Esophagus squamous epithelium (tissue), 5 donors: ENCODE measurements at places on chromosomes 6 and 20. TPM values are rescaled to one million over a fixed set of nuclear protein-coding genes. Genes with fewer than 3 reads are reported as not detected.
A peak's percentile ranks its signal among the peaks of the same experiment; 100 is the strongest.

Gene GLP1R
- under 0.01 TPM for total RNA-seq

DNA sequence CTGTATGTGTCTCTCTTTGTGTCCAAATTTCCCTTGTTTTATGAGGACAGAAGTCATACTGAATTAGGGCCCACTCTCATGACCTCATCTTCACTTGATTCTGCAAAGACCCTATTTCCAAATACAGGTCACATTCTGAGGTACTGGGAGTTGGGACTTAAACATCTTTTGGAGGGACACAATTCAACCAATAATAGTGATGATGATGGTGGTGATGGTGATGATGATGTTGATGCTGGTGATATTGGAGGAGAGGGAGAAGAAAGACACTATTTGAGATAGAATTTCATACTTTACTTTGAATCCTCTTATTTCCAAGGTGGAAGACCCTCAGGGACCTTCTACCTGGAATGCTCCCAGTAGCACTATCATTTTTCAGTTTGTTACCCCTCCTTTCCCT lies 21.2 kb upstream of the KCNK5 start:
- H3K4me1 ChIP-seq, result no peaks in the 10 kb centered on the region
- no peak for DNase-seq
- no peaks in the 10 kb centered on the region for H3K36me3 ChIP-seq
- H3K27me3 ChIP-seq, result no peaks in the 10 kb centered on the region
- no peak overlapping the region for H3K27ac ChIP-seq

GRCh38 chr6:109781001-109781400 lies 89.9 kb downstream of the FIG4 start:
- peaks cover 21% of the 10 kb centered on the region for H3K36me3 ChIP-seq
- peaks cover 7% of the 10 kb centered on the region for H3K4me1 ChIP-seq
- no peak for DNase-seq
- no peak overlapping the region for H3K4me3 ChIP-seq
- no peak overlapping the region for H3K27ac ChIP-seq

GRCh38 chr6:90072935-90073464 lies 178.7 kb downstream of the GJA10 start:
- DNase-seq, result no peak
- peaks cover 3% of the 10 kb centered on the region for H3K4me1 ChIP-seq

DNA sequence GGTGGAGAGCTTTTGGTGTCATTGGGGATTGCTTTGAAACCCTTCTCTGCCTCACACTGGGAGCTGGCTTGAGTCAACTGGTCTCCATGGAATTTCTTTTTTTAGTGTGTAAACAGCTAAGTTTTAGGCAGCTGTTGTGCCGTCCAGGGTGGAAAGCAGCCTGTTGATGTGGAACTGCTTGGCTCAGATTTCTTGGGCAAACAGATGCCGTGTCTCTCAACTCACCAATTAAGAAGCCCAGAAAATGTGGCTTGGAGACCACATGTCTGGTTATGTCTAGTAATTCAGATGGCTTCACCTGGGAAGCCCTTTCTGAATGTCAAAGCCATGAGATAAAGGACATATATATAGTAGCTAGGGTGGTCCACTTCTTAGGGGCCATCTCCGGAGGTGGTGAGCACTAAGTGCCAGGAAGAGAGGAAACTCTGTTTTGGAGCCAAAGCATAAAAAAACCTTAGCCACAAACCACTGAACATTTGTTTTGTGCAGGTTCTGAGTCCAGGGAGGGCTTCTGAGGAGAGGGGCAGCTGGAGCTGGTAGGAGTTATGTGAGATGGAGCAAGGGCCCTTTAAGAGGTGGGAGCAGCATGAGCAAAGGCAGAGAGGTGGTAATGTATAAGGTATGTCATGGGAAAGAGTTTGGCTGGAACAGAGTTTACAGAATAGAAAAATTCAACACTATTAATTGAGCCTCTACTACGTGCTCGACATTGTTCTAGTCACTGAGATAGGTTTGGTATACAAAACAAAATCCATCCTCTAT lies 31.2 kb downstream of the SRSF3 start:
- H3K4me3 ChIP-seq, result no peak overlapping the region
- H3K27me3 ChIP-seq, result no peaks in the 10 kb centered on the region
- H3K27ac ChIP-seq, result no peak overlapping the region
- peaks cover 45% of the 10 kb centered on the region for H3K4me1 ChIP-seq

Gene ADTRP
- 0.79 TPM for total RNA-seq

DNA sequence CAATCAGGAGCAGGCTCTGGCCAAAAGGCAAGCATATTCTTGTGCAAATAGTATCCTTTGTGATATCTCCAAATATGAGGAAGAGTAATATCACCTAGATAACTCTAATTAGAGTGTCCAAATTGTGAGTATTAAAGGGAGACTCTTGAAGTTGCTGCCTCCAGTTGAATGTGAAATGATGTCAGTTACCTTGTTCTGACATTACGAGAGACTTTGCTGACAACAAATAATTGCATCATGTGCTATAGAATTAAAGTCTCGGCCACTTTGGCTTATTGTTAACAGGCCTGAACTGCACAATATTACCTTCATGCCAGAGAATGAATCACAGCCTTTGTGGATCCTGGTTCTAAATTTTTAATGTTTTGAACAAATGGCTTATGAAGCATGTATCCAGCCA lies 106.5 kb downstream of the AIG1 start:
- H3K27ac ChIP-seq, result no peak overlapping the region
- no peaks in the 10 kb centered on the region for H3K4me1 ChIP-seq
- DNase-seq, result no peak

Gene EDN3
- total RNA-seq, result 7.5 TPM

GRCh38 chr6:4969609-4970285 lies 34.1 kb downstream of the RPP40 start:
- no peaks in the 10 kb centered on the region for H3K36me3 ChIP-seq
- H3K27me3 ChIP-seq, result no peaks in the 10 kb centered on the region
- no peak for DNase-seq
- no peak overlapping the region for H3K27ac ChIP-seq

DNA sequence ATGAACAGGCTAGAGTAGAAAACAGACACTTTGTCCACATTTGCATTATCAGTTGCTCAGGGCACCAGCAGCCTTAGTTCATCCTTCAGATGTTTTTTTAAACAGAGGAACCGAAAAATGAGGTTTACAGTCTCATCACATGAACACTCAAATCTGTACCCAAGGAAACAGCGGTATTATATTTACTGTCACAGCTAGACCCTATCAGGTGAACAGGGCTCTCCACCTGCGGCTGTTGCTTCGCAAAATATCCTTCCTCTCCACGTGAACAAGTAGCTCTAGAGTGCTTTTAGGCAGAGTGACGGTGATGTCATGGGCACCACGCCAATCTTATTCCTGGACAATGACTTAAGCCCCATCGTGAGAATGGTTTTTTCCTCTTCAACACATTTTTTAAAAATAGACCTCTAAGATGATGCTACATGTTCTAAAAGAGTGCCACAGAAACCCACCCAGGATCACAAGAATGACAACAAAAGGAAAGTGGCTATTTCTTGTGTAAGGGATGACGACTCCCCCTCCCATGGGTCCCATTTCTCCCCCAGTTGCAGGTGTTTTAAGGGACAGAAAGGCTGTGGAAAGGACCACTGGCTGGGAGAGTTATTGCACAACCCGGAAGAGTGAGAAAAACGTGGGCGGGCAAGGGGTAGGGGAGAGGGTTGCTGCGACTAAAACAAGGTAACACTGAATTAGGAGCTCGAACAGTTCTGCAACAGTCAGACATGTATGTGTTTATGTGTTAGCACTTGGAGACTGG lies 77.7 kb downstream of the EFHC1 start:
- DNase-seq, result no peak
- H3K27me3 ChIP-seq, result no peaks in the 10 kb centered on the region
- H3K27ac ChIP-seq, result no peak overlapping the region
- peaks cover 29% of the 10 kb centered on the region for H3K4me1 ChIP-seq
- H3K4me3 ChIP-seq, result no peak overlapping the region
- H3K36me3 ChIP-seq, result no peaks in the 10 kb centered on the region

- H3K27me3 ChIP-seq, result no peaks in the 10 kb centered on the region
- H3K36me3 ChIP-seq, result no peaks in the 10 kb centered on the region
- H3K27ac ChIP-seq, result no peak overlapping the region
- no peak for DNase-seq
- no peak overlapping the region for H3K4me3 ChIP-seq
These were observed 117.1 kb upstream of the FBXL4 start for GRCh38 chr6:99064834-99065233.

- H3K27me3 ChIP-seq, result no peaks in the 10 kb centered on the region
- H3K4me1 ChIP-seq, result peaks cover 17% of the 10 kb centered on the region
- peak within 1 kb of the TSS; percentile 95 for H3K27ac ChIP-seq
- peaks cover 13% of the 10 kb centered on the region for H3K36me3 ChIP-seq
These were observed at the start of gene RPP21 for GRCh38 chr6:30344868-30345671. Gene RPP21, plus strand, starts transcription at chr6:30345156. Its CDS starts 16 bp downstream, at chr6:30345172.

- H3K4me1 ChIP-seq, result peaks cover 4% of the 10 kb centered on the region
- H3K4me3 ChIP-seq, result no peak overlapping the region
- H3K27ac ChIP-seq, result peak overlapping the region; percentile 31
- H3K36me3 ChIP-seq, result no peaks in the 10 kb centered on the region
- no peaks in the 10 kb centered on the region for H3K27me3 ChIP-seq
These were observed 18.4 kb upstream of the IFNGR1 start for GRCh38 chr6:137237413-137238170.

DNA sequence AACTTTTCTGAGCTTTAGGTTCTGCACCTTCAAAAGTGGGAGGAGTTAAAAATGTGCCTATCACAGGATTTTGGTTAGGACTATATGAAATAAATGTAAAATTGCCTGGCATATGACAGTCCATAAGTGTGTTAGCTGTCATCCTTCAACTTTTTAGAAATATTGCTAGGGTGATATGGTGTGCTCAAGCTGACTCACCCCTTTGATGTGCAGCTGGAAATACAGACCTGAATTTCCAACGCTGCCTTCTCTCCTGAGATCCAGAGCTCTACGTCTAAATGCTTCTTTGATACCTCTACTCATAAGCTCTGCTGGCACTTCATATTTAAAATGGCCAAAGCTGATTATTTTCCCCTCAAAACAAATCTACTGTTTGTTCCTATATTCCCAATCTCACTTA lies 2.7 kb downstream of the SLC35B3 start:
- H3K36me3 ChIP-seq, result no peaks in the 10 kb centered on the region
- H3K27me3 ChIP-seq, result no peaks in the 10 kb centered on the region
- DNase-seq, result no peak

Gene TUBB1
- not detected for total RNA-seq

- no peak overlapping the region for H3K4me3 ChIP-seq
- no peak overlapping the region for H3K27ac ChIP-seq
- H3K36me3 ChIP-seq, result no peaks in the 10 kb centered on the region
- H3K27me3 ChIP-seq, result no peaks in the 10 kb centered on the region
- DNase-seq, result no peak
These were observed 10.9 kb downstream of the HIVEP1 start for GRCh38 chr6:12022953-12023388.

DNA sequence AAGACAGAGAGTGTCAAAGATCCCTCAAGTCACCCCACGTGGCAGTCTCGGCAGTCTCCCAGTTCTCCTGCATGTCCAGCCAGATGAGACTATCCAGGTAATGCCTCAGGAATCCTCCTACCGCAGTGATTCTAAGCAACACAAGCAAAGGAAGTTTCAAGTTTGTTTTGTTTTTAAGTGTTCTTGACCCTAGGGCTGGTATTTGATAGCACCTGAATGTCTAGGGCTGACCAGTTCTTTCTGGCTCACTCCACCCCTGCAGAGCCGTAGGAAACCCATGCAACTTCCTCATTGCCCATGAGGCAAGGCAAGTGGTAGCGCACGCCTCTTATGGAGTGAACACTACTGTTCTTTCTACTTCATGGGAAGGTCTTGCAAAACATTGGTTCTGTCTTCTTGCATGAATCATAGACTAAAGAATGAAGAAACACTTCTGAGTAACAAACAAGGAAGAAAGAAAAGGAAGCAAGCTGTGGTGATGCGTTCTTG lies 24.8 kb upstream of the FOXQ1 start:
- H3K4me1 ChIP-seq, result peaks cover 14% of the 10 kb centered on the region
- peak overlapping the region; percentile 66 for H3K27ac ChIP-seq
- no peaks in the 10 kb centered on the region for H3K36me3 ChIP-seq
- no peaks in the 10 kb centered on the region for H3K27me3 ChIP-seq

Gene LIN28B
- total RNA-seq, result not detected

Gene GPLD1
- total RNA-seq, result 1.9 TPM

Gene RIPOR3
- total RNA-seq, result 4.8 TPM

Gene OR2H2
- not detected for total RNA-seq

DNA sequence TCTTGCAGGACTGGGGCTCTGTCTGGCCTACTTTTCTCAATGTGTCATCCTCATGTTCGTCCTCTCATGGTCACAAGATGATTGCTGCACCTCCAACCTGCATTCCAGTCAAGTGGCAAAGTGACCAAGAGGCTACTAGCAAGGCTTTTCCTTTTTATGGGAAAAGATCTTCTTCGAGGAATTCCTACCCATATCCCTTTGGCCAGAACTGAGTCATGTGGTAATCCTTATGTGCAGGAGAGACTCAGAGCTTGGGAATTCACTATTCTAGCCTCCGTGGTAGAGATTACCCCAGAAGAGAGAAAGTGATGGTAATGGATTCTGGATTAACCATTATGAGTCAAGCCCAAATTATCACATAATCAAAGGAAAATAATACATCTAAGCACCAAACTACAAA lies 162.7 kb downstream of the KCNQ5 start:
- no peaks in the 10 kb centered on the region for H3K36me3 ChIP-seq
- peaks cover 21% of the 10 kb centered on the region for H3K4me1 ChIP-seq
- H3K27ac ChIP-seq, result no peak overlapping the region
- H3K4me3 ChIP-seq, result no peak overlapping the region
- DNase-seq, result no peak

DNA sequence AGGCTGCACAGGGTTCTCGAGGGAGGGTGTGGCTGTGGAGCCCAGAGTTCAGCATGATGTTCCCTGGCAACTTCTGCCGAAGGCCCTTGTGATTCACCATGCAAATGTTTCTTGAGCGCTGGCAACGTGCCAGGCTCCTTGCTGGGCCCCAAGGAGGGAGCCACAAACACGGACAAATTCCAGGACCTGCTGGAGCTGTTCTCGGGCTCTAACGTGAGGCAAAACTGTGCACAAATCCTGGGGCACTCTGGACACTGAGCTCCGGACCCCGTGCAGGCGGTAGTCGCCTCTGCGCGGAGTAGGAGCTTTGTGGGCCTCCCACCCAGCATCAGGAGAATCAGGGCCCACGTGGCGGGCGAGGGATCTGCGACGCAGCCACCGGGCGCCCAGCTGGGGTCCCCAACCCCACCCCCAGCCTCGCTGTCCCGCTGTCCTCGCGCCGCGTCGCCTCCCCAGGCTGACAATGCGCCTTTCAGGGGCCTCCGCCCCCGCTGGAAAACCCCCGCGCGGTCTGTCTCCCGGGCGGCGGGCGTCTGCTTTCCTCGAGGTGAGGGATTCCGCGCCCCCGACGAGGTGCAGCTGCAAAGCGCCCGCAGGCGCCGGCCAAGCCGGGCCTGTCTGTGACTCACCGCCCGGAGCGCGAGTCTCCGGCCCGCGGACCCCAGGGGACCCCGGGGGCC lies 31.7 kb upstream of the SCUBE3 start:
- no peaks in the 10 kb centered on the region for H3K27me3 ChIP-seq
- no peak for DNase-seq
- no peaks in the 10 kb centered on the region for H3K36me3 ChIP-seq

- no peaks in the 10 kb centered on the region for H3K4me1 ChIP-seq
- no peak overlapping the region for H3K27ac ChIP-seq
- H3K4me3 ChIP-seq, result no peak overlapping the region
These were observed 198.1 kb upstream of the NRSN1 start for GRCh38 chr6:23927935-23928334.

GRCh38 chr20:61544910-61545889 lies 293.1 kb downstream of the CDH4 start:
- H3K4me3 ChIP-seq, result no peak overlapping the region
- no peaks in the 10 kb centered on the region for H3K4me1 ChIP-seq
- no peak overlapping the region for H3K27ac ChIP-seq
- no peak for DNase-seq
